ENCODE measurements at places on chromosomes 2 and 18.

DNA sequence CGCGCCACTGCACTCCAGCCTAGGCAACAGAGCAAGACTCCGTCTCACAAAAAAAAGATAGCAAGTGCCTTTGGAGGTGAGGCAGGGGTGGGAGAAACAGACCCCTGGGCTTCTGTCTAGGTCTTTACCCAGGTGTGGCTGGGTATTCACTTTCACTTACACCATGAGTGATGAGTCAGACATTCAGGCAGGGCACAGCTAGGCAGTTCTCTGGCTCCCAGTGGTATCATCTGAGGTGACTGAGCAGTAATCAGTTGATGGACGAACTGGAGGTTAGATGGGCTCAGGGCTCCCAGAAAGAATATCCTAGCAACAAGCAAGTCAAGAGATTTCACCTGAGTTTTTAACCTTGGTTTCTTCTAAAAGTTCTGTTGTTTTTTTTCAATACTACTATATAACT is 107.0 kb upstream of the RAB6C start:
- no peak for DNase-seq

GRCh38 chr2:220466251-220466691 is 838.8 kb downstream of the SLC4A3 start:
- no peak for DNase-seq

- DNase-seq = no peak
These were observed 6.2 kb upstream of the MGAT5 start for GRCh38 chr2:134247679-134248078.

DNA sequence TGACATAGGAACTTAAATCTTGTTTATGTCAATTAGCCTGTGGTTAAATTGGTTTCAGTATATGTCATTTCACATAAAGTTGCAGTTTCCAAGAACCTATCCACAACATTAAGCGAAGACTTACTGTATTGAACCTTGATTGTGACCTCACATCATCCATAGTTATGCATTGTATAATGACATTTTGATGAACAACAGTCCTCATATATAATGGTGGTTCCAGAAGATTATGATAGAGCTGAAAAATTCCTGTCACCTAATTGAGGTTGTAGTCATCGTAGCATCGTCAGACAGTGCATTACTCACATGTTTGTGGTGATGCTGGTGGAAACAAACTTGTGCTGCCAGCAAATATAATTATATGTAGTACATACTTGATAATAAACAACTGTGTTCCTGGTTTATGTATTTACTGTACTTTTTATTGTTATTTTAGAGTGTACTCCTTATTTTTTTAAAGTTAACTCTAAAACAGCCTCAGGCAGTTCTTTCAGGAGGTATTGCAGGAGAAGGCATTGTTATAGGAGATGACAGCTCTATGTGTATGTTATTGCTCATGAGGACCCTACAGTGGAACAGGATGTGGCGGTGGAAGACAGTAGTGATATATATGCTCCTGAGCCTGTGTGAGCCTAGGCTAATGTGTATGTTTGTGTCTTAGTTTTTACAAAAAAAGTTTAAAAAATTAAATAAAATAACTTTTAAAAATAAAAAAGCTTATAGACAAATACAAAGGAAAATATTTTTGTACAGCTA is 56.6 kb downstream of the UBE2E3 start:
- DNase-seq = no peak

DNA sequence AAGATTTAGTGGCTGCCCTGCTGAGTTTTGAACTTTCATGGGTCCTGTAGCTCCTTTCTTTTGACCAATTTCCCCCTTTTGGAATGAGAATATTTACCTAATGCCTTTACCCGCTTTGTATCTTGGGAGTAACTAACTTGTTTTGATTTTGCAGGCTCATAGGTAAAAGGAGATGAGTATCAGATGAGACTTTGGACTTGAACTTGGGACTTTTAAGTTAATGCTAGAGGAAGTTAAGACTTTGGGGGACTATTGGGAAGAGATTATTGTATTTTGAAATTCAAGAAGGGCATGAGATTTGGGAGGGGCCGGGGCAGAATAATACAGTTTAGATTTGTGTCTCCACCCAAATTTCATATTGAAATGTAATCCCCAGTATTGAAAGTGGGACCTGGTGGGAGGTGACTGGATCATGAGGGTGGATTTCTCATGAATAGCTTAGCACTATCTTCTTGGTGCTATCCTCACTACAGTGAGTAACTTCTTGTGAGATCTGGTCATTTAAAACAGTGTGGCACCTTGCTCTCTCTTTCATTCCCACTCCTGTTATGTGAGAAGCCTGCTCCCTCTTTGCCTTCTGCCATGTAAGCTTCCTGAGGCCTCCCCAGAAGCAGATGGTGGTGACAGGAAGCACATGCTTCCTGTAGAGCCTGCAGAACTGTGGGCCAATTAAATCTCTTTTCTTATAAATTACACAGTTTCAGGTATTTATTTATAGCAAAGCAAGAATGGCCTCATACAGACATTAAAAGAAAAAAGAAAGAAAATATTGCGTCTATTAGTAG is 6.1 kb downstream of the ADI1 start:
- no peak for DNase-seq

GRCh38 chr18:31302991-31303390 is 15.0 kb upstream of the DSG1 start:
- no peak for DNase-seq

GRCh38 chr2:21044694-21045371 is 960 bp upstream of the APOB start:
- DNase-seq = no peak

DNA sequence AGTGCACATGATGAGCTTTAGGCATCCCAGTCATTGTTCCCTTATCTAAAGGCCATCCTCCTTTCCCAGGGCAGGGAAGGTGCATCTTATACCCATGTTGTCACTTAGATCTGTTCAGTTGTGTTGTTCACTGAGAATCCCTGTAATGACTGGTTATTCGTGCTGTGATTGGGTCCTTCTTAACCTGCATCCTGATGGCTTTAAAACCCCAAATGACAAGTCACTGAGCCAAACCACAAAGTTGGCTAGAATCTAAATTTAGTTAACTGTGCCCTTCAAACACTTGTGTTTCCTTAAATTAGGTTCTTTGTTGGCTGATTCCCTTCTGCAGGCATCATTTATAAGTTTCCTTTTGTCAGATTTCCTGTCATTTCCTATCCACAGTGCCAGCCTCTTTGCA is 58.5 kb upstream of the SLC16A14 start:
- no peak for DNase-seq

- DNase-seq = no peak
These were observed 307.8 kb downstream of the ZNF804A start for GRCh38 chr2:184906160-184906559.

DNA sequence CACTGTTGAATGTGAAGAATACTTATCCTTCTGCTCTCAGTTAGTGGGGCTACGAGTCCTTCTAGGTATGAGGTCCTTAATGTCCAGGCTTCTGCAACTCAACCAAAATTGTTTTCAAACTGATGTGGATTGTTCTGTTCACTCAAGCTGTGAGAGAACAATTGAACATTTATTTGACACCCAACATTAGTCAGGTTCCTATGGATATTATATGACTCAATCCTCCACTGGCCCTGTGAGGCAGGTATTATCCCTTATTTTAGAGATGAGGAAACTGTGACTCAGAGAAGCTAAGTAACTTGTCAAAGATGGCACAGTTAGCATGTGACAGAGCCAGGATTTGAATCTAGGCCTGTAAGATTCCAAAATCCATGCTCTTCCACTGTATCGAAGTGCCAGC is 1.2 kb upstream of the LYG2 start:
- DNase-seq = no peak

GRCh38 chr2:138502255-138503086 is 901 bp downstream of the SPOPL start:
- no peak for DNase-seq

GRCh38 chr2:112642966-112643365 is 2.8 kb upstream of the SLC20A1 start:
- no peak for DNase-seq

DNA sequence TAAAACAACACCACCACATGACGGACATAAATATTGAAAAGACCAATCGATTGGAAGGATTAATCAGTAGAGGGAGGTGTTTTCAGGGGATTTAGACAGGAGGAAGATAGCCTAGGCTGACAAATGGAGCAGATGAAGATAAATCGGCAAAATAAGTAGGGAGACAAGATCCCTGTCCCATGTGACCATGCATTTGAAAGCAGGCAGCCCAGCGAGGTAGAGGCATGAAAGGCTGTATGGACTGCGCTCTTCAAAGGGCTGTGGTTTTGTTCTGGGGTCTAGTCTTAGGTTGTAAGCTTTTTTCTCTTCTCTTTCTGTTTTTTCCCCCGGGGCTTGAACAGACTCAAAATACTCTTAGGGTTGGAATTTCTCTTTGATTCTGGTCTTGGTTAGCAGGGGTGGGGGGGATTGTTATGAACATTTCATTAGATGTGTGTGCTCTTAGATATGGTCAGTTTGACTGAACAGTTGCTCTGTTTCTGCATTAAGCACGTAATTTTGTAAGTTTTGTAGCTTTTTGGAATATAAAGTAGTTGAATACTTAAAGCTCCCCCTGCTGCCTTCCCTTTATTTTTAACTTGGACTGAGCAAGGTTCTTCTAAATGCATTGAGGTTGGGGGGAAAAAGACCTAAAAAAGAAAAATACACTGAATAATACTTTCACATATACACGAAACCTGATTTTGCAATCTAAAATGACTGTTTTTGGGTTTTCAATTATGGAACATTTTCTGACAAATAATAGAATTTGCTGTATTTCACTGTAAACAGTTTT is 32.2 kb downstream of the ZNF532 start:
- no peak for DNase-seq

GRCh38 chr2:98438190-98439133 is 6.2 kb upstream of the INPP4A start:
- DNase-seq = no peak

DNA sequence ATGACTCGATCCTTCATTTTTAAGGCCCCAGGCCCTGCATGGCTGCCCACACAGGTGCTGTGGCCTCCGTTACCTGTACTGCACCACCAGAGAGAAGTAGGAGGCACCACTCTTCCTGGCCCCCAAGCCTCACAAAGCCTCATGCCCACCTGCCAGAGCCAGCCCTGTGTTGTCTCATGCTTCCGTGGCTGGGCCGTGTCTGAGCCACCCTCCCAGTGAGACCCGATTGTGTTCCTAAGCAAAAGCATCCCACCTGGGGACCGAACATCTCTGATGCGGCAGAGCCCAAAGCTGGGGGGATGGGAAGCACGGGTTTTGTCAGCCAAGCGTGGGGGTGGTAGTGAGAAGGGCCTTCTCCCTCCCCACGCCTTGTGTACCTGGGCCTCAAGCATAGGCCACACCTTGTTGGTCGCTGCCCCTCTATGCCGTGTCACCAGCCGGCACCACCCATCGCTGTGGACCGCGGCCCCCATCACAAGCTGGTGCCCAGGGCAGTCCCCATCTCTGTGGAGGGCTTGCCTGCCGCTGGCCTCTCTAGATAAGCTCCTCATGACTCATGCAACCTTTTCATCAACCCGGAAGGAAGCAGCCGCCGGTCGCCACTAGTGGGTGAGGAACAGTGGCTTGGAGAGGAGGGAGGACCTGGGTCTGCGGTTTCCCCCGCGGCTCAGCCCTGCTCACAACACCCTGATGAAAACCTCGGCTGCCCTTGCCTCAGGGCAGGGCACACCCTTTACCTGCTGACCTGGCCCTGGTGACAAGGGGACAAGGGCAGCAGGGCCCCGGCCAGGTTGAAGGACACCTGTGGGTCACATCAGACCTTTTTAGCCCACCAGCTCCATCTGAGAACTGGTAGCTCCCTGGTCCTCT is 2.7 kb upstream of the RNPEPL1 start:
- DNase-seq = peak; percentile 96

GRCh38 chr2:151729415-151729811 is 4.9 kb downstream of the NEB start:
- DNase-seq = no peak

GRCh38 chr18:7789856-7790552 is 222.9 kb downstream of the PTPRM start:
- no peak for DNase-seq

- DNase-seq = no peak
These were observed 80.8 kb downstream of the KIF5C start for GRCh38 chr2:148955798-148956197.

GRCh38 chr2:130370490-130370889 is 14.6 kb downstream of the PTPN18 start:
- peak; percentile 40 for DNase-seq

DNA sequence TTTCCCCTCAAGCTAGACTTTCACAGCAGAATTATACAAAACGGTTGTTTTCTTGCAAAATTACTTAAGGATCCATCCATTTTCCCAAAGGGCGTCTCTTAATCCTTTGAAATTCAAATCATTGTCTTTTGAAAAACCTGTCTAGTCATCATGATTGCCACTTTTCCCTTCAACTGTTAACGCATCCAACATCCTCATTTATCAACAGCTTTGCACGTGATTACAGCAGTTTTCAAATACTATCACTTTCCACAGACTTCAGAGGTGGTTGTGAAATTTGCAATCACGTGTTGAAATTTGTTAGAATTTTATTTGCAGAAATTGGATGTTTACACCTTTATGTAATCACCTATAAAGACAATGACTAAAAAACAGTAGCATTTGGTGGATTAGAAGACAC is 304.4 kb upstream of the SLC39A10 start:
- no peak for DNase-seq

DNA sequence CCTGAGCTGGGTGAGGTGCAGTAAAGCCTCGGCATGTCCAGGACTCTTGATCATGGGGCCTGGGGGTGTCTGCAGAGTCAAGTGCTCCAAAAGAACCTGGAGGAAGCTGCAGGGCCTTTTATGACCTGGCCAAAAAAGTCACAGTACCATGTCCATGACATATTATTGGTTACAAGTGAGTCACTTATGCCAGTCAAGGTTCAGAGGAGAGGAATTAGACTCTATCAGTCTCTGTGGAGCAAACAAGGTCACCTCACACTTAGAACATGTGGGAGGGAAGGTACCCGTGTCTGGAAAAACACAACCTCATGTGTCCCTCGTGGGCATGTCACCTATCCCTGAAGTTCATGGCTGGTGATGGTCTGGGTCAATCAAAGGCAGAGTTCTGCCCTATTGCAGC is 465.7 kb downstream of the FBXO15 start:
- no peak for DNase-seq

DNA sequence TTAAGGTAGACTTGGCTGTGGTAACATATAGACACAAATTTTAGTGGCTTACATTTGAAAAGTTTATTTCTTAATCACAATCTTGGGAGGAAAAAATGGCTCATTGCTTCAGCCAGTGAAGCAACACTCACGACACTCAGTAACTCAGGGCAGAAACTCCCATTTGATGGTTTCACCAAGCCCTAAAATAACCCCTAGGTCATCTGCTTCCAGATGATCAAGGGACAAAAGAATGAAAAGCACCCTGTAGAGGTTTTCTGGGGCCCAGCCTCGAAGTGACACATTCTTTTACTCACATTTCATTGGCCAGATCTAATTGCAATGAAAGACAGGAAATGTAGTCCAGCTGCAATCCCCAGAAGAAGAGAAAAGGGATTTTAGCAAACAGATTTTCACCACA is 275.9 kb downstream of the TMX3 start:
- DNase-seq = no peak

DNA sequence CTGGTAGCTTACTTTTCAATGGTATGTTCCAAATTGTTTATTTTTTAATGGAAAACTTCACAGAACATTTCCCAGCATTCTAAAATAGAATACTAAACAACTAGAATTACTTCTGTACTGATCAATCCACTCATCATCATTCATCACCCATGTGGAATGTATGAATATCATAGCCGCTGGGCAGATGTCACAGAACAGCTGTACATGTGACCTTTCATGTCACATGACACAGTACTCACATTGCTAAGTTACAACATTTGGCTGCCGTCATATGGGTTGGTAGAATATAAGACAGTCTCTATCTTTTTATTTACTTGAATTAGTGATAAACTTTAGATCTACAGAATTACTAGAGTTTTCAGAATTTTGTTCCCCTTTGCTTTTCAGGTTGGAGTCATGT is 387.6 kb downstream of the ZEB2 start:
- no peak for DNase-seq

Data from CD4-positive, alpha-beta T cell treated with Interleukin-1 beta for 1 hour (primary cell).